AG04449 (cell line): ENCODE measurements at places on chromosomes 6 and 20.
A peak's percentile ranks its signal among the peaks of the same experiment; 100 is the strongest.

DNA sequence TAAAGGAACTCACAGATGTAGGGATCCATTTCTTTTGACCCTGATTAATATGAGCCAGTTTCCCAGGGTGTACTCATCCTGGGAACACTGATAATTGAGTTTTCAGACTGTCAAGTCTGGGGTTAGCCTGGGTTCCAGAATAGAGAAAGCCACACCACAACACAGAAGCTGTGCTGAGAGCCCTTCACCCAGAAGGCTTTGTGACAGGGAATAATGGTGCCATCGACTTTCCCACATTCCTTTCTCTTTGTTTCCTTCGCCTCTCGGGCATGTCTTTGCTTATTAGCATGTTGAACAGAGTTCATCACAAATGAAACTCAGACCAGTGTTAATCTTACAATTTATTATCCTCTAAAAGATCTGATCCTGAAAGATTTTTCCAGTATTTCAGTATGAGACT, 95.0 kb downstream of the TCP11 start:
- no peak for DNase-seq

- DNase-seq, result peak; percentile 67
Observed at GRCh38 chr20:63698739-63699465, 2.5 kb downstream of the TNFRSF6B start.

DNA sequence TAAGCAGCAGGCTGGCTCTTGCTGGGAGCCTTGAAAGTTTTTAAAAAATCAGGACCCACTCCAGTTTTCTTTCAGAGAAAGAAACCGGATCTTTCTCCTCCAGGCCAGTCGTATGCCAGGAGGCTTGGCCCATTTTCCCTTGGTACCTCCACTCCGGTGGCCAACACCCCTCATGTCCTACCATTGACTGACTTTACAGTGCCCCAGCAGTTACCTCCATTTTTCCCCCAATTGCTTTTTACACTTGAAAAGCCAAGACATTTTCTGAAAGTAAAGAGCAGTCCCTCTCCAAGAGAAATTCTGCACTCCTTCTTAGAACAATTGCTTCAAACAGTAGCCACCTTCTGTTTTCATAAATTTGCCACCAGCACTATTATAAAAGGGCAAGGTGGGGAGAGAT, 47.7 kb upstream of the SNX9 start:
- DNase-seq, result no peak

GRCh38 chr6:5250911-5251310, 9.8 kb downstream of the LYRM4 start:
- DNase-seq, result no peak

- DNase-seq, result no peak
Observed at GRCh38 chr20:32929162-32929561, 70.4 kb downstream of the EFCAB8 start.

GRCh38 chr20:35008411-35009342, 53.0 kb downstream of the MYH7B start:
- DNase-seq, result no peak

DNA sequence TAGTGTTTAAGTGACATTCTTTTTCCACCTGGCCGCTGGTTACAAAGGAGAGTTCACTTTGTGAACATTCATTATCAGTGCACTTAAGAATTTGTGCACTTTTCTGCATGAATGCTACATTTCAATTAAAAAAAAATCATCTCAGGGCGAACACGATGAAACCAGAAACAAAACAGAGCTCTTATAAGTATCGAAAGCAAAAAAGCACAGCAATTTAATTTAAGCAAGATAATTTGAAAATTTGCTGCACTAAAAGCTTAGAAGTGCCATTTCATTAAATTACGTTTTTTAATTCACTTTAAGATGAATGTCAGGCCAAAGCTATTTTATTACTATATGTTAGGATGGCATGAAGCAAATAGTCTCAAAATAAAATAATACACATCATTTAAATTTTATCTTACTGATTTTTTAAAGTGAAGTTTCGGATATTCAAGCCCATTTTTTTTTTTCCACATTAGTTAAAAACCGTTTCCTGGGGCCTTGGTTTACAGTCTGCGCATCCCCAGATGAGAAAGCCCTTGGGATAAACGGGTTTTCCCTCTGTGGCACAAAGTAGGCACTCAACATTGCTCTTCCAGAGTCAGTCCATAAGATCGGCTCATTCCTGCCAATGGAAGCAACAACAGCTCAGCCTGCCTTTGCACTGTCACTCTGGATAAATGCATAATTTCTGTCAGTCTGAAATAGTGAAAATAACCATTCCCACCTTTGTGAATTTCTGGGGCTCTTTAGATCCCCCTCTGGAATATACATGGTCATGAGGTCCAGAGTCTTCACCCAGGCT, 80.1 kb downstream of the FYN start:
- no peak for DNase-seq

GRCh38 chr6:1640476-1640875, 30.8 kb downstream of the FOXC1 start:
- no peak for DNase-seq
